ENCODE measurements at places on chromosomes 6 and 20.
A peak's percentile ranks its signal among the peaks of the same experiment; 100 is the strongest.

DNA sequence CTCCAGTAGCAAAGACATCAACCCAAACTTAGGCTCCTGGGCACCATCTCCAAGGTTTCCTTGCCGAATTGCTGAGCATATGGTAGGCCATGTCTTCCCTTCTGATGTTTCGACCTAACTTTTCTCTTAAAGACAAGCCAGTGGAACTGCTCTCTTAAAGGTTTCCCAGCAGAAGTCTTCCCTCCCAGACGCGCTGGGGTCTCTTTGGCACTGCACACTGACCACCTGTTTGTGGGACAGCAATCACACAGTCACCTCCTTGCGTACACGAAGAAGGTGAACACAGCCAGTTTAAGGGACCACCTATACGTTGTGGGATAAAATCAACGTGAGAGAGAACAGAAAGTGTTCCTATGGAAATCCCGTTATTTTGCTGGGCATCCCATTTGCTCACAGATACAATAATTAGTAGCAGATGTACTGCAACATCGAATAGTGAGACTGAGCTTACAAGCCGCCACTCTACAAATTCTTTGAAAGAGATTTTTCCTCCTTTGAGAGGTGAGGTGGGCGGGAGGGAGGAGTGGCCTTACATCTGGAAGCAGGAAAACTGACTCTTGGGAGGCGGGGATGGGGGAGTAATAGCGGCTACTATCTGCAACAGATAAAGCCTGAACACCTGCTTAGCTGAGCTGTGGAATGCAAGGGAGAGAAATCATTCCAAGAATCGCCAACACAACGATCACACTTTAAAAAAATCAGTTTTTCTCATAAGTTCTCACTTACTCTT lies 9.9 kb downstream of the GRIK2 start:
- DNase-seq, result no peak

DNA sequence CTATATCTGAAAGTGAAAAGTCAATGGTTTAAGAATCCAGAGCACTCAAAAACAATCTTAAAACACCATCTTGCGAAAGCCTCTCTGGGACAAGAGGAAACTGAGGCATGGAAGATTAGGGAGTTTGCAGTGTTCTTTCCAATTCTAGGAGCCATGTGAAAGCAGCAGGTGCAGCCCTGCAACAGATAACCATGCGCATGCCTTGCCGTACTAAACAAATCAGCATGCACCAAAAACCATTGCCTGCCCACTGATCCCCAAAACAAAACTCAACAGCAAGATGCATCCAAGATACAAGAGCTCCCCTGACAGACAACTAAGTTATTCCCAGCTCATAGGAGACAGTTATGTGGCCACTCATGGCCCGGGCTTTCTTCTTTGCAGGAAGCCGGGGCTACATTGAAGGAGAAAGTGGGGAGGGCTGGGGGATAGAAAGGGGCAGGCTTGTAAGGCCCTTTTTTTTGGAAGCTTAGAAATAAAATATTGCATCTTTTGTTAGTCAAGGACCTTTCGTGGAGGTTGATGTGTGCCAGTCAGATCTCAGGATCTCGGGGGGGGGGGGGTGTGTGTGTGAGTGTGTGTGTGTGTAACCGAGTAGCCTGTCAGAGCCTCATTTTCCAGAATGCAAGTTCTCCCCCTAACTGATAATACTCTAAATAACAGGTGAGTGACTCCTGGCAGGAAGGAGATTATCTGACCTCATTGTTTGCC lies 178.4 kb downstream of the MBOAT1 start:
- peak; percentile 35 for DNase-seq

GRCh38 chr6:114007516-114007915 lies 36.6 kb upstream of the HDAC2 start:
- no peak for DNase-seq

- DNase-seq, result peak; percentile 68
Observed at GRCh38 chr20:57560554-57561355, at the start of gene PCK1. TSS of gene PCK1 (plus strand) at chr20:57561110. CDS start at chr20:57561412, 302 bp downstream.

GRCh38 chr6:47593979-47594378 lies 104.4 kb upstream of the ADGRF4 start:
- no peak for DNase-seq

GRCh38 chr6:148359228-148359627 lies 16.6 kb downstream of the SASH1 start:
- no peak for DNase-seq

Data from COR-L47 (cell line).